ENCODE measurements at places on chromosomes 11 and 22.

- no peak for DNase-seq
These were observed 29.7 kb upstream of the CACNG2 start for GRCh38 chr22:36733271-36733670.

DNA sequence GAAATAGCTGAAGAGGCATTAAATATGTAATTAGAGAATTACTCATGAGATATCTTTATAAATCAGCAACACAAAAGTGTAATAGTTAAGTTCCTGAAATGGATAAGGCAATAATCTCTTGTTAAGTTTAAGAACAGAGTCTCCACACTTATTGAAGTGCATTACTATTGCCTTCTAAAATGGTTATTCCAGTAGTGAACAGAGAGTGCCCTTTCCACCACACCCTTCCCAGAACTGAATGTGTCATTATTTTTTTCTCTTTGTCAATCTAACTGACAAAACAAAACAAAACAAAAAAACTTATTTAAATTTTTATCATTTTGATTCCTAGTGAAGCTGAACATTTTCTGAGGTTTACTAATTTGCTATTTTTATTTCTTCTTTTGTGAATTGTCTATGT is 9.2 kb upstream of the PRRG4 start:
- no peak for DNase-seq

GRCh38 chr11:126612671-126613070 is 257.2 kb downstream of the ST3GAL4 start:
- DNase-seq: no peak

DNA sequence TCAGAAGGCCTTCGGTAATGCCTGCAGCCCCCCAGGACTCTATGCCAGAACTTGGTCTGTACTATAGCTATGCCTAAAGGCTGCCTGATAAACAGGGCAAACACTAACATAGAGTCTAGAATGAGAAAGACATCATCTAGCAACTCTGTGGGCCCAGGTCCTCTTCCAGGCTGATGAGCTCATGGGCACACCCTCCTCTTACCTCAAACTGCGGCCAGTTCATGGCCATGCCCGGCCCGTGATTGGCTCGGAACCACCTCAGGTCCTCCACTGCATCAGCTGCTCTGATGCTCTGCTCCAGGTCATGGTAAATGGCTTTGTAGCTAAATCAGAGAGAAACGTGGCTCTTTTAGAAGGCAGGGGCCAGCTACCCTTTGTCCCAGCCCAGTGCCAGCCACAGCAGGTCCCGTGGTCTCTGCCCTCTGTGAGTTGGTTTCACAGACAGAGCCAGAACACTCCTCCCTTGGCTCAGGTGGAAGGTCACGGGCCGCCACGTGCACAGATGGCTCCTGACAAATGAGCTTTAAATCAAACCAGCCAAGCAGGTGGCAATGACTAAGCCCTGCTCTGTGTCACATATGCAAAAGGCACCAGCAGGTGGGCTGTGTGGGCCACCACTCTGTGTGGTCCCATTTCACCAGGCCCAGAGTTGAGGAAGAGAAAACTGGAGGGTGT is 25.0 kb upstream of the ARFGAP3 start:
- no peak for DNase-seq

DNA sequence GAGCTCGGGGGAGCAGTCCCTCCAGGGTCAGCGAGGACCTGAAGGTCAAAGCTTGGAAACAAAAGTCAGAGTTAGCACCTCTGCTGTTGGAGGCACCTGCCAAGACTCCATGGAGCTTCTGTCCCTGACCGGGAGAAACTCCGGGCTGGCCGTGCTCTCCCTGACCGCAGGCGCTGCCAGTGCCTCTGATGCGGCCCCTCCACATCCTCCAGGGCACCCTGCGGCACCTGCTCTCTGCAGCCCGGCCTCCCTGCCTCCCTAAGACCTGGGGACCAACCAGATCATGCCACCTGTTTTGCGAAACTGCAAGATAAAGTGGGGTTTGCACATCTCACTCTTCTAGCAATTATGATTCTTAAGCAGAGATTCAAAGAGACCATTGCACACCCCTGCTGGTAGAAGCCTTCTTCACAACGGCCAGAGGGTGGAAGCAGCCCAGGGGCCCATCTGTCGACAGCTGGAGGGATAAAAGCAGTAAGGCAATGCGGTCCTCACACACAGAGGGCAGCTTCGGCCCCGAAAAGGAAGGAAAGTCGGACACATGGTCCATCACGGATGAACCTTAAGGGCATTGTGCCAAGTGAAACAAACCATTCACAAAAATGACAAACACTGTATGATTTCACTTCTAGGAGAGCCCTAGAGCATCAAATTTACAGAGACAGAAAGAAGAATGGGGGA is 477.1 kb downstream of the BRD1 start:
- no peak for DNase-seq

GRCh38 chr11:132631989-132632388 is 900.3 kb downstream of the OPCML start:
- no peak for DNase-seq

GRCh38 chr22:28608546-28608945 is 71.1 kb downstream of the TTC28 start:
- no peak for DNase-seq
